ENCODE measurements at places on chromosomes 1 and 21.

DNA sequence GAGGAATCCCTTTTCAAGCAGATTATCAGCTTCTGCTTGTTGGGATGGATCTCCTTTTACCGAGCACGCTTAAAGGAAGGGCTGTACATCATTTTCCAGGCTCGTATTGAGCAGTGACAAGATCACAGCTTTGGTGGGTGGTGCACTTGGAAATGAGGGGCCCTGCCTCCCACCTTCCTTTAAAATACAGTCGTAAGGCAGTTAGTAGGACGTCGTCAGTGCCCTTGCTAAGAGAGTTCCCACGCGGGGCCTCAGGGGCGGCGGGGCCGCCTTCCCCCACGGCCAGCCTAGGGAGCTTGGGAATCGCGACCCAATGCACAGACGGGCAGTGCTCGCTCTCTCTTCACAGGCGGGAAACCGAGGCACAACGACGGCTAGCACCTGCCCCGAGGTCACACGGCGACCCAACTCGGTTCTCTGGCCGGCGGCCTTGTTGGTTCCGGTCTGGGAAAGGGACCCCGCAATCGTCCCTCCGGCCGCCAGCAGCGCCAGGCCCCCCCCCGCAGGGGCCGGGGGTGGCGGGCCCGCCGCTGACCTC, 58.6 kb downstream of the H3-3A start:
- DNase-seq, result no peak

GRCh38 chr1:26405281-26405915, 5.2 kb upstream of the LIN28A start:
- no peak for DNase-seq

- no peak for DNase-seq
Observed at GRCh38 chr1:178465011-178465410, 31.8 kb downstream of the CLEC20A start.

DNA sequence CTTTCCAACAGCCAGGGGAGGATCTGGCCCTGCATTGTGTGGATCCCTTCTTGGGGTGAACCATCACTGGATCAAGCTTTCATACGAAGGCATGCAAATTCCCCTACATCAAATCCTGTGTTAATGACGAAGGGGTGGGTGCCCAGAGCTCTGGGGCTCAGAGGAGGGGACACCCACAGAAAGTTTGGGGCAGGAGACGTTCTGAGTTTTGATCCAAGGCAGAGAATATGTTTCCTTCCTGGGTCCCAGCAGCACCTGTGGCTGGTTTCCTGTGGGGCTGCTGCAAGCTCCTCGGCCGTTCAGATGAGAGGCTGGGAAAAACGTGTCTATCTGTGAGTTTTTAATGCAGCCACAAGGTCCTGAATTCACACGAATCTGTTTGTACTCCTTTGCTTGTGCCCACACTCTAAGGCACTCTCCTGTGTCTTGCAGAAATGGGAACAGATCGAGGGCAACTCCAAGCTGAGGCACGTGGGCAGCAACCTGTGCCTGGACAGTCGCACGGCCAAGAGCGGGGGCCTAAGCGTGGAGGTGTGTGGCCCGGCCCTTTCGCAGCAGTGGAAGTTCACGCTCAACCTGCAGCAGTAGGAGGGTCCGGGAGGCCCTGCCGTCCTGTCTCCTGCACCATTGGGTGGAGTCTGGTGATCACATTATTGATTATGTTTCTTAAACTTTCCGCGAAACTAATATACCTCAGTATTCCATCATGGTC, 147.1 kb downstream of the PGBD5 start:
- DNase-seq, result no peak

DNA sequence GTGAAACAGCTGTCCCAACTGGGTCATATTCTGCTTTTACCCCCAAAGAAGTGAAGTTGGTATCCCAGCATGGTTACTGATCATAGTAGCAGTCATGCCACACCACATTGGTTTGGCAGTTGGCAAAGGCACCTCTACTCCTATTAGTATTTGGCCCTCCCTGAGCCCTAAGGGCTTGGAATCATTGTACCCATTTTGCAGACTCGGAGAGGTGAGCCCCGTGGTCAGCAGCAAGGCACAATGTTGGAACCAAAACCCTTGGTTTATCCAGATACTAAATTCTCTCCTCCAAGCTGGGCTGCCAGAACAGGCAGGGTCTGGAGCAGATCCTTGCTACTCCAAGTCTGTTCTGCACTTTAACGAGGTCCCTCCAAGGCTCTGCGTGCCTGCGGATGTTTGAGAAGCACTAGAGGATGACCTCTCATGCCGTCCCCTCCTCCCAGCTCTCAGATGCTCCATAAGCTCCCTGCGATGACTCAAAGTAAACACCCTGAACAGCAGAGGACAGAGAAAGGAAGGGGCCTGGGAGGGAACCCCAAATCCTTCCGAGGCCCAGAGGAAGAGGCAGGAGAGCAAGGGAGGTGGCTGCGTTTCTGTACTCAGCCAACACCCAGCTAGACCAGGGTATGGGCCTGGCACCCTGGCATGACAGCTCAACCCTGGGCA, 89.3 kb downstream of the PAX7 start:
- DNase-seq, result no peak

Measured in iPS DF 19.7 (cell line).